ENCODE measurements at places on chromosomes 6 and 20.
A peak's percentile ranks its signal among the peaks of the same experiment; 100 is the strongest.

DNA sequence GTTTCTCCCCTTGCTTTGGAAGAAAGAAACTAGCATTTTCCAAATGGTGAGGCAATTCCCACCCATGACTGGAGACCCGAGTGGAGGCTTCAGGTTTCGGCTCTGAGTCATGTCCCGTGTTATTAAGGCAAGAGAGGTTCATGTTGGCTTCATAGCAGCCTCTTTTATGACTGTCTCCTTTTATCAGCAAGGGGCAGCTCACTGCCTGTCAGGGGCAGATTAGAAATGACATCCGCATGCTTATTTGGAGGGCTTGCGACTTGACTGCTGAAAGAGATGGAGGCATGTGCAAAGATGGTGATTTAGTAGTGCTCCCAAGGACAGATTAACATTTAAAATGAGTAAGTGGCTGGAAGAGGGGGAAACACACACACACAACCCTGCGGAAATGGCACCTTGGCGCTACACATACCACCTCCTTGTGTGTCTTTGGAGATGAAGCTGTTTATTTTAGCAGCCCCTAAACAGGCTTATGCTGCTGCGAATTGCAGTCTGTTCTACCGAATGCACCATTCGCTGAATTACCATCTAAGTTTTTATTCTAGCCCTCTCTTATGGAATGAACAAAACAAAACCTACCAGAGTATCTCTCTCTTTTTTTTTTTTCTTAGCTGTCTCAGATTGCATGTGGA is 52.1 kb upstream of the VSTM2L start:
- DNase-seq = peak; percentile 9

- peak; percentile 45 for DNase-seq
Measured at GRCh38 chr6:15876406-15876805, 213.6 kb upstream of the DTNBP1 start.

- DNase-seq = peak; percentile 27
Measured at GRCh38 chr6:41200296-41200900, 551 bp downstream of the TREML2 start.

GRCh38 chr6:112881027-112881426 is 533.9 kb downstream of the RFPL4B start:
- DNase-seq = peak; percentile 48

GRCh38 chr20:12847872-12848271 is 160.9 kb upstream of the SPTLC3 start:
- DNase-seq = no peak

DNA sequence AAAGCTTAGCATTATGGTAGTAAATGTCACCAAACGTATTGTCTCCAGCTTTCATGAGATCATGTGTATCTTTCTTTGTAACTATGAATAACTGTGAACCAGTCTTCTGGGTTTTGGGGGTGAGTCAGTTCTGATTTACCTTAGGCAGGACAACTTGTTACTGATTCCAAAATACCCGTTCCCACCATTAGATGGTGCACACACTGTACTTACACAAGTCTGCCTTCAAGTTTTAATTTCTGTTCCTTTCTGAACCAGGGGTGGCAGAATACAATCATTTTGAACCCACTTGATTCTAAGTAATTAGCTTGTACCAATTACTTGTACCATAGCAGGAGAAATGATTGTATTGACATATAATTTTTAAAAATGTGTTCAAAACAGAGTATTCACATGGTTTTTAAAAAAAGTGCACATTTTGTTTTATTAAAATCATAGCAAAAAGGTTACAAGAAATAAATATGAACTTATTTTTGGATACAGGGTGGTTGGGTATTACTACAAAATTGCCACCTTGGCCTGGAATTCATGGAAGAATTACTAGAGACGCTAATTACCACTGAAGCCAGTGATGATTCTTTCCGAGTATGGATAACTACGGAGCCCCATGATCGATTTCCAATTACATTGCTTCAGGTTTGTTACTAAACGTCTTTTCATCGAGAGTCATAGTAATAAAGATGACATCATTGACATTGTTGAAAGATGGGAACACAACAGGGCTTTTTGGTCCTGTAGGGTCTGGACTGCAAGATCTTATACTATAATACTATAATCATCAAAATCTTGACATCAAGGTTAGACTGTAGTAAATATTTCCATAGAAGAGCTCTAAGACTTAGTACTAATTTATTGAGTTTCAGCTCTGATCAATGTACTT is 75.2 kb upstream of the GLP1R start:
- DNase-seq = peak; percentile 67

DNA sequence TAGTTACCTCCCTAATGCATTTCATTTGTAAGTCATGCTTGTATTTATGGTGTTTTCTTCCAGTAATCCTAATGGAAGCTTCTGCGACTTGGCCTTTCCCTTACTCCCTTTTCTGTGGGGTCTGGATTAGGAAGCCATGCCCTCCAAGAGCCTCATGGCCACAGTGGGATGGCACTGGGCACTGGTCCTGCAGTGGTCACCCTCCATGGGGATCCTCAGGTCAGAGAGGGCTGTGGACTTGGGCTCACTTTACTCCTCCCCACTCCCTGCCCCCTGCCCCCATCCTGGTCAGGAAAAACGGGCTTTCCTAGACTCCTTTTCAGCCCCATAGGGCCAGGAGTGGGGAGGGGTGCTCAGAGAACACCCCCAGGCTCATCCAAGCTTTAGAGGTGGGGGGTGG is 49.9 kb downstream of the EBF4 start:
- DNase-seq = no peak

DNA sequence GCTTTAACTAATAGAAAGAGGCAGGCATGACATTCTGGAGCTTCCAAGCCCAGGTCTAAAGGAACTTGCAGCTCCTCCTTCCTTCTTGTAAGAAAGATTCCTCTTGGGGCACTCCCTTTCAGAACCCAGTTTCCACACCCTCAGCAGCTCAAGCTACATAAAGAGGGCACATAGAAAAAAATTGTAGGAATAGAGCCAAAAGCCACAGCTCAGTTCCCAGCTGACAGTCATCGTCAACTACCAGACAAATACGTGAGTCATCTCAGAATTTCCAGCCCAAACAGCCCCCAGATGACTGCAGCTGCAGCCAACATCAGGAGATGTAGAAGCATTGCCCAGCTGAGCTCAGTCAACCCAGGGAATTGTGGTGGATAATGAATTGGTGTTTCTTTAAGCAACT is 349.8 kb upstream of the ARID1B start:
- peak; percentile 95 for DNase-seq

DNA sequence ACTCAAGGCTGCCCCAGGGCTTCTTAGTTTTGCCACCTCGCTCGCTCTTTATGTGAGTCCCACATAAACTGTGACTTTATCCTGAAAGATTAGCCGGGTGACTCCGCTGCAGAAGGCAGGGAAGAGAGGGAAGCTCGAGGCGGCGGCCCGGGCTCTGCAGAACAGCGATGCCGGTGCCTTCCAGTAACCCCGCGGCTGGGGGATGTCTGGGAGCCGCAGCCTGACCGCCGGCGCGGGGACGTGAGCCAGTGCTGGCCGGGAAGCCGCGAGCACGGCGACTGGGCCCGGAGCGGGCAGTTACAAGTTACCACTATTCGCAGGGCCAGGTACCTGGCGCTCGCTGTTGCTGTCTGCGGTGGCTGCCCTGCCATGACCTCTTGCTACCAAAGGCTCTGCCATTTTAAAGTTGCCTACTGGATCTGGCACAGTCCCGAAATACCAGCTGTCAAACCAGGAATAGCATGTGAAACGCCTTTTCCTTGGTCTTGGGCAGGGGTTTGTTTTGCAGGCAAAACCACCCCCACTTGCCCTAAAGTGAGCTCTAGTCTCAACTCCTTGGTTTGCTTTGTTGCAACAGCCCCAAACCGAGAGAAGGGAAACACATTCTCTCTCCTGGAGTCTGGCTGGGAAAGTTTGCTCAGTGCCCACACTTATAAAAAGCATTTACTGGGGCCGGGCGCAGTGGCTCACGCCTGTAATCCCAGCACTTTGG is 124.0 kb upstream of the SLC2A12 start:
- DNase-seq = peak; percentile 71

DNA sequence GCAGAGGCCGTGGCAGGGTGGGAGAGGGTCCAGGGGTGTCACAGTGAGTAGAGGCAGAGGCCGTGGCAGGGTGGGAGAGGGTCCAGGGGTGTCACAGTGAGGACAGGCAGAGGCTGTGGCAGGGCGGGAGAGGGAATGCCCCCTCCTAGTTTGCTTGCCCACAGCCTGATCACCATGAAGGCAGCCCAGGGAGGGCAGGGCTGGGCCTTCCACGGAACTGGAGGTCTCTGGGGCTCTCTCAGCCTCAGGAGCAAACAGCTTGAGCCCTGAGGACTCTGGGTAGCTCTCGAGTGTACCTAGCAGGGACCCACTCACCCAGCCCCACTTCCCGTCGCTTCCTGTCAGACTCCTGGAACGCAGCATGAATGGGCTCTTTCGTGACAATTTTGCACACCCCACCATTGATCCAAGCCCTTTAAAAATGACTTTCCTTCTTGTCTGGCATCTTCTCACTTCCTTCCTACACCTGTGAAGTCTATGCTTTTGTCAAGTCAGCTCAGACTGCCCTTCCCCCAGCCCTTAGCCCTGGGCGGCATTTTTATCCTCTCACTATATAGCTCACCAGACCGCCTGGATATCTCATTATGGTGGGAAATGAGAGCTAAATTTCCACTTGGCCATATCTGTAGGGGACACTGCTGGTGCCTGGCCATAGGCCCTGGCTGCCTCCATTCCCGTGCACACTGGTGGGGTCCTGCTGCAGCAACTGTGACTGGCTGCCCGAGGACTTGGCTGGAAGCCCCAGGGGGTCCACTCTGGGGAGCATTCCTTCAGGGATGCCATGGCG is 140.3 kb downstream of the CDC5L start:
- DNase-seq = no peak

DNA sequence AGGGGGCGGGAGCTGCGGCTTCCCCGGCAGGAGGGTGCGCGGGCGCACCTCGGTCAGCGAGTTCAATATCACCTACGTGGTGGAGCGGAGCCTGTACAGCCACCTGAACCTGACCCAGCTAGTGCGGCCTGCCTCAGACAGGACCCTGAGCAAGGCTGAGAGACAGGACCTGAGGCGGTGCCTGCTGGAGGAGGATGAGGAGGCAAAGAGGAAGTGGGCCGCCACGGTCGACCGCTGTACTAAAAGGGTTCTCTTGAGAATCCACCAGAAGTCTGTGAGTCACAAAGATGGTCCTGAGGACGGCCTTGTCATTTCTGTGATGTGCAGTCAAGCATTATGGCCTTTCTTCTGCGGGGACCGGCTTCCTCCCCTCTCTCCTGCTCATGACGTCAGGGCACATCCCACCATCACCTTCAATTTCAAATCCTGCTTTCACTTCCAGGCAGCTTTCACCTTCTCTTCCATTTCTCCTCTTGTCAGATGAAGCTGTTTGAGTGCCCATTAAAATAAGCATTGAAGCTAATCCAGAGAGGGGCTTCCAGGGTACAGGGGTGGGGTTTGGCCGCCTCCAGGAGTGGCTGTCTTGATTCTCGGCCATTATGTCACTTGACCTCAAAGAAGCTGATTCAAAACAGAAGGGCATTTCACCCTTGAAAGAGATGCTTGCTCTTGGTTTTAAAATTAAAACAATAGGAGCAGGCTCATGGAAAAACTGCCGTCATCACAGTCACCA is 177.6 kb downstream of the SASH1 start:
- DNase-seq = no peak

- DNase-seq = no peak
Measured at GRCh38 chr6:15439410-15440025, 193.6 kb downstream of the JARID2 start.

- DNase-seq = no peak
Measured at GRCh38 chr20:3430376-3431069, 23.1 kb upstream of the DNAAF9 start.

DNA sequence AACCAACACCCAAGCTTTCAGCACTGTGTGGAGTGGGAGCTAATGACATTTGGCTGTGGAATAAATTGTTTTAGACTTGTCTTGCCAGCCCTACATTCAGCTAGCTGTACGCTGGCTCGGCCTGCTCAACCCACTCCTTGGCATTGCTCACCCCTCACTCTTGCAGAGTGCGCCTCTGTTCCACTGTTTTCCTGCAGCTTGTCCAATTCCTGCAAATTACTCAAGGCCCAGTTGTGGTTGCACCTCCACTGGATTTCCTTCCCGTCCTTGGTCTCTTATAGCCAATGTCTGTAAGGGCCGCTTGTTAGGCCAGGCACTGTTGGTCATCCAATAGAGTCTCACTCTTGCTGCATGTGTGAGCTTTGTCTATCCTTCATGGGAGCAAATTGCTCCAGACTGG is 289.2 kb upstream of the RNF24 start:
- DNase-seq = no peak

DNA sequence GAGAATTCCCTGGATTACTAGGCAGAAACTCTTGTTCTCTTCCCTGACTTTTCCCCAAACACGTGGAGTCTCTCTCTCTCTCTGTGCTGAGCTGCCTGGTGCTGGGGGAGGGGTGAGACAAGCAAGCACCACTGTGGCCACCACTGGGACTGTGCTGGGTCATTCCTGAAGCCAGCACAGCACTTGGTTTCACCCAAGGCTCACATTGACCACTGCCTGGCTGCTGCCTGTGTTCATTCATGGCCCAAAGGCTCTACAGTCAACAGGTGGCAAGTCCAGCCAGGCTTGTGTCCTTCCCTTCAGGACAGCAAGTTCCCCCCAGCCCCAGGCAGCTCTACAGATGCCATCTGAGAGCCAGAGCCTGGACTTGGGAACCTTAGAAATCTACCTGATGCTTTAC is 92.2 kb downstream of the CTNNBL1 start:
- DNase-seq = no peak

- no peak for DNase-seq
Measured at GRCh38 chr6:28330041-28330440, 5.9 kb downstream of the ZSCAN31 start.

DNA sequence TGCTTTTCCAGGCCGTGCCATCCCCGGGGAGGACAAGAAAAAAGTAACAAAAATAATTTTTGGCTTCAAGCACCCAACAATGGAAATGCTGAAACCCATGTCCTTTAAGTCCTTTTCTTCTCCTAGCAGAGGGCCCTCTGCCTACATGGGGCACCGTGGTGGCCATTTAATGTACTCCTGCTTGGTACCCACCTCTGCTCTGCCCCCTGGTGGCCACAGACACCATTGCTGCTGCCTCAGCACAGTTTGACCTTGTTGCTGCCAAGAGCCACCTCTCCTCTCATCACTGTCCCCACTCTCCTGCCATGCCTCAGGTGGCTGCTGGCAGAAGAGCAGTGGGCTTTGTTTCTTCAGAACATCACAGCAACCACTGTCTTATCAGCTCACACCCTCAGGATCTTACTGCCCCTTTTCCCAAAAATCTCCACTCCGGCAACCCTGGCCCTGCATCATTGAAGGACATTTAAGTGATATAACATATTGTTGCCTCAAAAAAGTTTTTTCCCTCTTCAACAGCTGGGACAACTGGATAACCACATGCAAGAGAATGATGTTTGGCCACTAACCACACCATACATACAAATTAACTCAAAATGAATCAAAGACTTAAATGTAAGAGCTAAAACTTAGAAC is 12.9 kb upstream of the ARMC2 start:
- DNase-seq = peak; percentile 82

DNA sequence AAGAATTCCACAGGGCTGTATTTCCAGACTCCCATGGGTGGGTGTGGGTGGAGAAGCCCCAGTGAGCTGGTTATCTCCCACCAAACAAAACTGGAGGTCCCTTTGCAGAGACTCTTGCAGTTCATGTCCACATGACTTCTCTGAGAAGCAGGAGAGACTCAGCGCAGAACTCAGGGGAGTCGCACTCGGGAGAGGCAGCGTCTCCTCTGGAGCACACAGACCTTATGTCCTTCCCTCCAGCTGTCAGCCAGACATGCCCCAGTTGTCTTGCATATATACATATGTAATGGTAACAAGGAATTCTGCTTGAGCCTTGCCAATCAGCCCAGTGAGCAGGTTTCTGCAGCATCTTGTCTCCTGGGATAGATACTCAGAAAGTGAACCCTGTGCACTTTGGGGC is 23.8 kb downstream of the MYT1 start:
- DNase-seq = no peak

GRCh38 chr6:163947276-163947675 is 532.8 kb downstream of the QKI start:
- DNase-seq = no peak

Data from fibroblast of lung (primary cell).